Fibroblast of the aortic adventitia (primary cell): ENCODE measurements at places on chromosomes 4 and X. TPM values are rescaled to one million over a fixed set of nuclear protein-coding genes. Genes with fewer than 3 reads are reported as not detected.

DNA sequence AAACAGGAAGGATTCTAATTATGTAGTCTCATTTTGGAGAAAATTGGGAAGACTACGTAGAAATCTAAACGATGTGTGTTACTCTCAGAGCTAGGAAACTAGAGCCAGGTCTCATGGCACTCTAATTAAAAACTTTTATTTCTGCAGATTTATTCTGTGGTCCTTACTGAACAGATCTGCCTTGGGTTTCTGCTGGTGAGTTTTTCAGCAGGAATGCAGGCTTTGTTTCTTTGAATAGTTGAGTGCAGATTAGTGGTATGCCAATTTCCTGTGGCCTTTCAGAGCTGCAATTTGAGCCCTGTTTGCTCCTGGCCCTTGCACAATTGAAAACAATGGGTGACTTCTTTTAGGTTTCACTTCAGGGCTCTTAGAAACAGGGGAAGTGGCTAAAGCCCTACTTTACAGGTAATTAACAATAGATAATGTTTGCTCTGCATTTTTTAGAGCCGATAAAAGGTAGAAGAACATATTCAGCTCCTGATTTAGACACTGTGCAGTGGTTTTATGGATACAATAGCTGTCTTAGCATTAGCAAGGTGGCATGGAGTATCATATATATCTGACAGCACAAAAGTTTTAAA is 21.8 kb downstream of the SPRY1 start:
- peak; percentile 96 for DNase-seq

DNA sequence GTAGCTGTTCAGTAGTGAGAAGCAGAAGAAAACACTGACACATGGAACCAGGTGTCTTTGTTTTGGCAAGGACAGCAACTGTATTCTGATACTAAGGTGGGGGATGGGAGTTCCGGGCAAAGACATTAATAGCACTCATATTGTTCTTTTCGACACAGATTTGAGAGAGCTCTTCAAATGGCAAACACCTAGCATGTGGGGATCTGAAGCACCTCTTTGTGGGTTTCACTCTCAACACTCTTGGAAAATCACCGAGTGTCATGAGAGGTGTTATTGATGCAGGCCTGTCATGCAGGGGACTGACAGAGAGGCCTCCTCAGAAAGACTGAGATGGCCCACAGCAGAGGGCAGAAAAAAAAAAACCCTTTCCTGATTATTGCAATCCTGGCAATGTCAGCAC is 228.4 kb upstream of the VCX start:
- no peak for DNase-seq

- no peak for DNase-seq
These were observed 25.2 kb upstream of the SLC25A6 start for GRCh38 chrX:1416965-1417760.

DNA sequence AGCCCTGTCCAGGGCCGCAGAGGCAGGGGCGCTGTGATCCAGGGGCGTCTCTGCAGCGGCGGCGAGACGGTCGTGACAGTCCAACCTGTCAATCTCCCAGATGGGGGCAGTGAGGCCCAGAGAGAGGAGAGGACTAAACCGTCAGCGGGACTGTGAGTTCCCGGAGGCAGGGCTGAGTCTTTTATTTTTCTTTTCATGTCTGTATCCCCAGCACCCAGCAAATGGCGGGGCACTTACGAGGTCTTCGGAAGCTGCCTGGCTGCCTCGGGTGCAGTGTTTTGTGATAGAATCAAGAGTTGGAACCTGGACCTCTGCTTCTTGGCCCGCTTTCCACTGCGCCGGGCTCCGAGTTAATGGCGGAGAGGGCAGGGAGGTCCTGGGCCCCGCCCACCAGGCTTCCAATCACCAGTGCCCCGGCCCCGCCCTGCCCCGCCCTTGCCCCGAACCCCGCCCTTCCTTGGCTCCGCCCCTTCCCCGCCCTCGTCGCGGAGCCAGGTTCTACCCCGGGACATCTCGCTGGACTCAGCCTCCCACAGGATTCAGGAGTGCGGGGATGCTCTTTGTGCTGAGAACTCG is 35.3 kb upstream of the GRPEL1 start:
- peak; percentile 57 for DNase-seq

- no peak for DNase-seq
These were observed 566.3 kb upstream of the NR3C2 start for GRCh38 chr4:149008415-149009025.

- peak; percentile 43 for DNase-seq
These were observed 199.7 kb downstream of the CEP135 start for GRCh38 chr4:56148428-56148827.

Gene UPF3B
- total RNA-seq, result 2.1 and 7.5 TPM in 2 replicates

GRCh38 chr4:185344743-185345538 is 50.8 kb downstream of the LRP2BP start:
- DNase-seq, result no peak

Gene SPOCK3
- 1.9 and 7.2 TPM in 2 replicates for total RNA-seq

Gene SLITRK4
- 0.99 and 8.3 TPM in 2 replicates for total RNA-seq

Gene FGFBP2
- not detected in 2 replicates for total RNA-seq

Gene GAGE12E
- not detected in 2 replicates for total RNA-seq

DNA sequence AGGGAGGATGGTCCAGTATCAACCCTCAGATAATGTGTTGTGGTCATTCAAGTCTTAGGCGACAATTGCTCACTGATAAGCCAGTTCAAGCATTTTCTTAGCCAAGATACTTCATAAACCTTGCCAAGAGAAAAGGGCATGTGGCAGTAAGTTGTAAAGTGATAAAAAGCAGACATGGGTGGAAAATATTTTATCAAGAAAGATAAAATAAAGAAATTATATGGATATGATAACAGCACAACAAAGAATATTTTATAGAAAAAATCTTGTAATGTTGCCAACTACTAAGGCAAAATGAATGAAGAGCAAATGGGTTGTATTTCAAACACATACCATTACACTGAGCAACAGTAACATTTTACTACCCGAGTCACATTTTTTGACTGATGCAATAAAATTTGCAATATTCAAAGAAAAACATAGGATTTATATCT is 217.4 kb upstream of the PITX2 start:
- peak; percentile 86 for DNase-seq

DNA sequence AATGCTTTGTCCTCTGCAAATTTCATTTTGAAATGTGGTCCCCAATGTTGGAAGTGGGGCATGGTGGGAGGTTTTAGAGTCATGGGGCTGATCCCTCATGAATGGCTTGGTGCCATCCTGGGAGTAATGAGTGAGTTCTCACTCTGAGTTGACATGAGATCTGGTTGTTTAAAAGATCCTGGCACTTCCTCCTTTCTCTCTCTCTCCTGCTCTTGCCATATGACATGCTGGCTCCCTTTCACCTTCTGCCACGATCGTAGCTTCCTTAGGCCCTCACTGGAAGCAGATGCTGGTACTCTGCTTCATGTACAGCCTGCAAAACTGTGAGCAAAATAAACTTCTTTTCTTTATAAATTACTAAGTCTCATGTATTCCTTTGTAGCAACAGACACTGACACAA is 262.0 kb downstream of the IL15 start:
- peak; percentile 8 for DNase-seq

Gene TEX28
- not detected in 2 replicates for total RNA-seq
